ENCODE measurements at places on chromosomes 12 and 14. TPM values are rescaled to one million over a fixed set of nuclear protein-coding genes. Genes with fewer than 3 reads are reported as not detected.

The SLC2A3 gene
- total RNA-seq: 59.5 TPM

The CLEC9A gene
- not detected for total RNA-seq

The KLRC3 gene
- 0.63 TPM for total RNA-seq

The C12orf54 gene
- not detected for total RNA-seq

The PALS1 gene
- total RNA-seq: 21.3 TPM

The NPFF gene
- not detected for total RNA-seq

The HOXC9 gene
- total RNA-seq: not detected

The SLC17A8 gene
- total RNA-seq: 0.63 TPM

The PTPRO gene
- total RNA-seq: 283 TPM

The RPGRIP1 gene
- total RNA-seq: 0.94 TPM

The FANCM gene
- 20.0 TPM for total RNA-seq

The SLCO1B1 gene
- not detected for total RNA-seq

The SLC39A5 gene
- total RNA-seq: not detected

The AQP6 gene
- total RNA-seq: 0.31 TPM

The INHBC gene
- not detected for total RNA-seq

The LRFN5 gene
- total RNA-seq: 80.1 TPM

The ANO2 gene
- total RNA-seq: 4.4 TPM

The CEBPE gene
- total RNA-seq: not detected

The SALL2 gene
- total RNA-seq: 14.4 TPM

The MVK gene
- total RNA-seq: 24.1 TPM

The TSPAN19 gene
- total RNA-seq: 1.3 TPM

The VSIG10 gene
- 14.7 TPM for total RNA-seq

The SLC10A1 gene
- total RNA-seq: not detected

The FERMT2 gene
- total RNA-seq: 98.3 TPM

The ST8SIA1 gene
- total RNA-seq: 44.1 TPM

The PNMA1 gene
- total RNA-seq: 85.1 TPM

The NOXRED1 gene
- total RNA-seq: 0.94 TPM

The WASHC3 gene
- 52.6 TPM for total RNA-seq

The KRT71 gene
- total RNA-seq: not detected

The FGD6 gene
- total RNA-seq: 14.1 TPM

Measured in parietal lobe (tissue), 2 donors.